Stimulated activated CD4-positive, alpha-beta T cell treated with anti-CD3 and anti-CD28 coated beads, TNF-alpha, amount 100 ng/mL, for 48 hours (primary cell): ENCODE measurements at places on chromosomes 2 and 18.

GRCh38 chr2:11827547-11827946 is 81.1 kb downstream of the LPIN1 start:
- no peak for DNase-seq

DNA sequence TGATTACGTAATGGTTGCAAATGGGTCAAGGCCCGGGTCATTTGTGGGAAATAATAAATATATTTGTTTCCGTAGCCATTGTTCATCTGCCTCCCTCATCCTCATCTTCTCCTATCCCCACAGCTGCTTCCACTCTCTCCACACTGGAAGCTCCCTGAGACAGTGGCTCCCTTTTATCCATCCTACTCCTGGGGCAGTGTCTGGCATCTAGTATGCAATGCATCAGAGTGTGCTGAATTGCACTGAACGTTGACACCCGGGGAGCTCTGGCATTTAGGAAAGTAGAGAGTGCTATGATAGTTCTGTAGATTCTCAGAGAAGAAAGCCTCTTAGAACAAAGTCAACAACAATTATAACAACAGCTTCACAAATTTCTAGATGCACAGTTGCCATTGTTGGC is 45.5 kb upstream of the NAB1 start:
- DNase-seq, result no peak

- DNase-seq, result no peak
These were observed 216.2 kb downstream of the SETBP1 start for GRCh38 chr18:44896846-44897245.

DNA sequence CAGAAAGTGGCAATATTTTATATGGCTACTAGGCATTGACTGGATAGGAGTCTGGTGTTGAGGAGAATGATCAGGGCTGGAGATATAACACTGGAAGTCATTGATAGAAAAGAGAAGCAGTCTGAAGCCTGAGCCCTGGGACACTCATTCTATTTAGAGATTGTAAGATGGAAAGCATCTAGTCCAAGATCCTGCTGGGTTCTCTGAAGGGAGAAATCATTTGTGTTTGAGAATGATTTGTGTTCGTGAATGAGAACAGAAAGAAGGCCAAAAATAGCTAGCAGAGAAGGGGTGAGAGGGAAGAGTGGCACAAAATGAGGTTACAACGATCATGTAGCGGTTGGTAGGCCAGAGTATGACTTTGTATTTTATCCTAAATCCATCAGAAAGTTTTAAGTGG is 7.6 kb upstream of the ALS2 start:
- DNase-seq, result no peak
